ENCODE measurements at places on chromosomes 2 and 18.

DNA sequence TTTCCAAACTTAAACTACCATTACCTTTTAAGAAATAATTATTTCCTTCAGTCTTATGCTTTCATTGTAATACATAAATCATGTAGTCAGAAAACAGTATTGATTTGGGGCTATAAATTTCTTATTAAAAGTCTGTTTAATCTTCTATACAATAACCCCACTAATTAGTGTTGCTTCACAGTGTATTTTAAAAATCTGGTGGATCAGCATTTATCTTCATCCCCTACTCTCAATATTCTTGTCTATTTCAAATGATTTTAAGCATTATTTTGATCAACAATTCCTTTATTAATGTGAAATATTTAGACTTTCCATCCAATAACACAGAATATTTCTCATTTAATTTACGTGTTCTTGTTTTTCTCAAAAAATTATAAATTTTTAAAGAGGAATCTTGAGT lies 32.5 kb upstream of the SDC1 start:
- H3K4me3 ChIP-seq: no peak overlapping the region
- DNase-seq: no peak
- peaks cover 23% of the 10 kb centered on the region for H3K36me3 ChIP-seq
- H3K4me1 ChIP-seq: no peaks in the 10 kb centered on the region

DNA sequence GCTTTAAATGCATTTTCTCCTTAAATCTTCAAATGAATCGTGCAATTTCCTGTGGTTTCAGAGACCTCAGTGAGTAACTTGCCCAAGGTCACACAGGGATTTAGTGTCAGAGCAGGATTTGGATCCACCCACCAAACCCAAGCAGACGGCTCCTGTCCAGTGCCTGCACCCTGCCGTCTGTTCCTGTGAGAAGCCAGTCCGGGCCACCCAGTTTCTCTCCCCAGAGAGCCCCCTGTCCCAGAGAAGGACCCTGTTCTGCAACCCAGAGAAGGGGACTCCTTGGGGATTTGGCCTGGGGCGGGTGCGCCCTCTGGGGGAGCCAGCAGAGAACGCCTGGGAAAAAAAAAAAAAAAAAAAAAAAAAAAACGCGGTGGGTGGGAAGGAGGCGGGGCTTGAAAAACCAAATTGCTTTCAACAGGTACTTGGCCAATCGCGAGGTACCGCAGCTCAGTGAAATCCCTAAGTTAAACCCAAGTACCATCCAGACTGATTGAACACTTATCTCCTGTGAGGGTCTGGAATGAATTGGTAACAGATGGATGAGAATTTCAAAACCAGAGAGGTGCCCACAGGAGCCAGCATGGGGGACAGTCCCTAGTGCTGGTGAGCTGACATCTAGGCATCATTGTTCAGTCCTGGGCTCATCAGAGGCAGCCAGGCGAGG lies 30.9 kb upstream of the REEP1 start:
- peaks cover 4% of the 10 kb centered on the region for H3K27me3 ChIP-seq
- H3K36me3 ChIP-seq: no peaks in the 10 kb centered on the region
- peak; percentile 47 for DNase-seq

- H3K4me3 ChIP-seq: peak overlapping the region; percentile 81
- peaks cover 71% of the 10 kb centered on the region for H3K27me3 ChIP-seq
- H3K36me3 ChIP-seq: no peaks in the 10 kb centered on the region
These were observed 340 bp downstream of the SLC40A1 start for GRCh38 chr2:189580241-189580651.

- no peak overlapping the region for H3K4me3 ChIP-seq
- H3K27me3 ChIP-seq: no peaks in the 10 kb centered on the region
- peak overlapping the region; percentile 50 for H3K27ac ChIP-seq
- no peak for DNase-seq
- no peaks in the 10 kb centered on the region for H3K36me3 ChIP-seq
These were observed 52.4 kb downstream of the TNS1 start for GRCh38 chr2:217950401-217950871.

- no peaks in the 10 kb centered on the region for H3K27me3 ChIP-seq
- no peaks in the 10 kb centered on the region for H3K36me3 ChIP-seq
- H3K27ac ChIP-seq: no peak overlapping the region
- no peak overlapping the region for H3K4me3 ChIP-seq
- H3K4me1 ChIP-seq: peaks cover 35% of the 10 kb centered on the region
These were observed 12.1 kb downstream of the SPIRE1 start for GRCh38 chr18:12645751-12646203.

DNA sequence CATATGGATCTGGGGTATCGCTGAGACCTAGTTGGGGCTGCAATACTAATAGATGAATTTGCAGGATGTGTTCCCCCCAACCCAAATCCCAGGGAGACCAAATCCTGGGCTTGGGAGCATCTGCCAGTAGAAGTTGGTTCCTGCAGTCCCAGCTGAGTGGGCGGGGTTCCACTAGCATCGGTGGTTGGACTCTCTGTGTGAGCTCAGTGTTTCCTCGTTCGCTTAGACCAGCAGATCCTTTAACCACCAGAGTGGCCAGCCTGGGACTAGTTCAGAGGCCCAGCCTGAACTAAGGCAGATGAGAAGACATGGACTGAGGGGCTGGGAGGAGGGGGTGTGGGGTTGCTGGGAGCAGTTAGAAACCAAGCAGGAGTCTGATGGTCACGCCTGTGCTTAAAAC lies 40.7 kb downstream of the PCARE start:
- no peak for DNase-seq
- no peak overlapping the region for H3K27ac ChIP-seq
- no peaks in the 10 kb centered on the region for H3K27me3 ChIP-seq
- H3K36me3 ChIP-seq: no peaks in the 10 kb centered on the region
- H3K4me3 ChIP-seq: no peak overlapping the region

- DNase-seq: no peak
- H3K27ac ChIP-seq: no peak overlapping the region
- H3K4me3 ChIP-seq: no peak overlapping the region
- no peaks in the 10 kb centered on the region for H3K4me1 ChIP-seq
These were observed 199.2 kb downstream of the RAD51AP2 start for GRCh38 chr2:17319090-17319489.

DNA sequence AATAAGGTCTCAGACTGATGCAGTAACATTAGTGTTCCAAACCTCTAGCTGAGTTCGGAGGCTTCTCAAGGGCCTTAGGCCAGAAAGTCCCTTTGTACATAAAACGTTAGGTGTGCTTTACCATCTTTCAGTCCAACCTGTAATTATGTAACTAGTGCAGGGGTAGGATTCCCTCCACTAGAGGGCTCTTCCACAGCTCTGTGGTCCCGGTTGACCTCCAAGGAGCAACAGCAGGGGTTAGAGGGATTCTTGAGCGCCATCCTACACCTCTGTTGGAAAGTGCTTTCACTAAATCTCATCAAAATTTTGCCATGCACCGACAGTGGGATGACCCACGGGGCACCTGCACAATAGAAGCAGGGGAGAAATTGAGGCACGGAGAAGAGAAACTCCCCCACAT lies 155.8 kb upstream of the LRP1B start:
- no peak overlapping the region for H3K4me3 ChIP-seq
- H3K36me3 ChIP-seq: no peaks in the 10 kb centered on the region
- no peaks in the 10 kb centered on the region for H3K4me1 ChIP-seq
- no peaks in the 10 kb centered on the region for H3K27me3 ChIP-seq
- H3K27ac ChIP-seq: no peak overlapping the region

- H3K4me1 ChIP-seq: peaks cover 46% of the 10 kb centered on the region
- H3K36me3 ChIP-seq: peaks cover 27% of the 10 kb centered on the region
- H3K27ac ChIP-seq: no peak overlapping the region
- no peaks in the 10 kb centered on the region for H3K27me3 ChIP-seq
These were observed 2.3 kb downstream of the HJURP start for GRCh38 chr2:233852056-233852455.

- H3K36me3 ChIP-seq: no peaks in the 10 kb centered on the region
- no peaks in the 10 kb centered on the region for H3K27me3 ChIP-seq
- H3K4me3 ChIP-seq: no peak overlapping the region
- H3K4me1 ChIP-seq: peaks cover 30% of the 10 kb centered on the region
- DNase-seq: no peak
- no peak overlapping the region for H3K27ac ChIP-seq
These were observed 39.7 kb downstream of the HPCAL1 start for GRCh38 chr2:10342245-10342951.

DNA sequence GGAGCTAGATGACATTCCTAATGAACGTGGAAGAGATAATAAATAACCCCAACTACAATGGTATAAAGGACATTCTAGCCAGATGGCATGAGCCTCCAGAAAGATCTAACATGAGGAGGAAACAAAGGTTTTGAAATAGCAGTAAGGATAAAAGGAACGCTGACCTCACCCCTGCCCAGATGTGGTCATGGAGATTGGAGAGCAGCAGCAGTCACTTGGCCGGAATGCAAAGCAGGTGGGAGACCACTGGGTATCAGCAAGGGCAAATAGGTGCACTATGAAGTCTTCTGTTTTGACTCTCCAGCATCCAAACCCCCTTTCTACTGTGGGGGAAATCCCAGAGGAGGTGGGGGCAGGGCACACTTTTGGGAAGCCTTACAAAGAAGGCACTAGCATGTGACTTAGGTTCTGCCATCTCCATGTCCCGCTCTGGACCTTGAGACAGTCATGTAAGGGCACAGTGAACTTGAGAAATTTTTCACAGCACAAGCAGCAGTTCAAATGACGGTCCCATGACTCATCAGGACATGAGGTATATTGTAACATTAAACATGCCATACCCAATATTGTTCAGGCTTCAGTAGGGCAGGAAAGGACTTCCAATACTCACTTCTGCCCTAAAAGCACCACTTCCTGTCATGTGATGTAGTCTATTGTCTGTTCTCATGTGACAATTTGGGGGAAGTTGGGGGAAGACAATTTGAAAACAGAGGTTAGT lies 55.2 kb downstream of the METTL4 start:
- H3K27me3 ChIP-seq: no peaks in the 10 kb centered on the region
- H3K27ac ChIP-seq: no peak overlapping the region
- no peaks in the 10 kb centered on the region for H3K4me1 ChIP-seq
- no peak for DNase-seq

DNA sequence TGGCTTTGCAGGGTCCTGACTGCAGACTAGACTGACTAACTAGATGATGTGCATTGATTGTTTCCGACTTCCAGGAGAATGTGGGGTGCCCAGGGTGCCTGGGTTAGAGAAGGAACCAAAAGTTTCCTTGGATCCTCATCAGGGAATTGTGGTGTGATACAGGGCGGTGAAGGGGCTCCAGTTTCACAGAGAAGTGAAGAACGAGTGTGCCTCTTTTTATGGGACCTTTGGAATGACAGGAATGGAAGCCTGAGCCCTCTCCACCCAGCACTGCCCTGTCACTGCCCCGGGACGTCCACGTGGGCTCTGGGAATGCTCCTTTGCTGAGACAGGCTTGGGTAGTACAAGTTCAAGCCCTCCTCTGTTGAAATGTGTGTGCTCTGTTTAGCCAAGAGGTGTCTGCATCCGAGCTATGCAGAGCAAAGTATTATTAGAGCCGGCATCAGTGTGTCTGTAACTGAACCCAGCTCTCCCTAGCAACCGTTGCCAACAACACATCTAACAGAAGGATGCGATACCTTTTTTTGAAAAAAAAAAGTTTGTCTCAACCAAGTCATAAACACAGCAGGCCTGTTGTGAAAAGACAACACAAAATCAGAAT lies 183.6 kb downstream of the SMAD7 start:
- DNase-seq: no peak
- no peaks in the 10 kb centered on the region for H3K4me1 ChIP-seq
- no peak overlapping the region for H3K4me3 ChIP-seq
- H3K27me3 ChIP-seq: no peaks in the 10 kb centered on the region
- no peak overlapping the region for H3K27ac ChIP-seq

GRCh38 chr2:147026664-147027295 lies 818.0 kb upstream of the ACVR2A start:
- no peak overlapping the region for H3K27ac ChIP-seq
- peaks cover 4% of the 10 kb centered on the region for H3K36me3 ChIP-seq
- H3K4me3 ChIP-seq: no peak overlapping the region
- DNase-seq: no peak

- no peak for DNase-seq
- H3K27me3 ChIP-seq: no peaks in the 10 kb centered on the region
- H3K4me1 ChIP-seq: peaks cover 3% of the 10 kb centered on the region
- no peak overlapping the region for H3K27ac ChIP-seq
These were observed 369.4 kb downstream of the TXNL1 start for GRCh38 chr18:56268952-56269351.

GRCh38 chr2:15943378-15944280 lies 3.3 kb downstream of the MYCN start:
- H3K27me3 ChIP-seq: peaks cover 7% of the 10 kb centered on the region
- H3K36me3 ChIP-seq: peaks cover 47% of the 10 kb centered on the region
- peak; percentile 65 for DNase-seq
- peak overlapping the region; percentile 97 for H3K4me3 ChIP-seq
- H3K27ac ChIP-seq: peak overlapping the region; percentile 96

DNA sequence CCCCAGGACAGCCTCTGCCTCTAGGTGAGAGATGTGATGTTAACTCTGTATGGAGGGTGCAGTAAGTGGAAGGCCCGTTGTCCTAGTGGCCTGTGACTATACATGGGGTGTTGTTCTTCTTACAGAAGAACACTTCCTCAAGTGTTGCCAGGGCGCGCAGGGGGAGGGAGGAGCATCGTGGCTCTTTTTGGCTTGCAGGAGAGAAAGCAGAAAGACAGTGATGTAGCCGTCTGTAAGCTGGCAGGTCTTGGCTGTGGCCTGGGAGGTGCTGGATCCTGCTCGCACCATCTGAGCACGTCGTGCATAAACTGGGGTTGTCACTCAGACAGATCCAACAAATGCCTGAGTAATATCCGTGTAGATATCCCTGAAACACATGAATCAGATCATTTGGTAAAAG lies 44.3 kb downstream of the ZNF236 start:
- no peaks in the 10 kb centered on the region for H3K27me3 ChIP-seq
- H3K27ac ChIP-seq: peak overlapping the region; percentile 53
- H3K36me3 ChIP-seq: peaks cover 24% of the 10 kb centered on the region
- H3K4me3 ChIP-seq: no peak overlapping the region
- no peak for DNase-seq

GRCh38 chr2:23507267-23508065 lies 122.5 kb downstream of the KLHL29 start:
- DNase-seq: no peak
- H3K27ac ChIP-seq: no peak overlapping the region
- no peaks in the 10 kb centered on the region for H3K36me3 ChIP-seq
- no peak overlapping the region for H3K4me3 ChIP-seq

GRCh38 chr18:51039138-51040112 lies 9.4 kb downstream of the SMAD4 start:
- no peak overlapping the region for H3K4me3 ChIP-seq
- no peaks in the 10 kb centered on the region for H3K27me3 ChIP-seq
- H3K4me1 ChIP-seq: peaks cover 49% of the 10 kb centered on the region
- H3K27ac ChIP-seq: peak overlapping the region; percentile 46
- H3K36me3 ChIP-seq: peaks cover 5% of the 10 kb centered on the region
- no peak for DNase-seq

DNA sequence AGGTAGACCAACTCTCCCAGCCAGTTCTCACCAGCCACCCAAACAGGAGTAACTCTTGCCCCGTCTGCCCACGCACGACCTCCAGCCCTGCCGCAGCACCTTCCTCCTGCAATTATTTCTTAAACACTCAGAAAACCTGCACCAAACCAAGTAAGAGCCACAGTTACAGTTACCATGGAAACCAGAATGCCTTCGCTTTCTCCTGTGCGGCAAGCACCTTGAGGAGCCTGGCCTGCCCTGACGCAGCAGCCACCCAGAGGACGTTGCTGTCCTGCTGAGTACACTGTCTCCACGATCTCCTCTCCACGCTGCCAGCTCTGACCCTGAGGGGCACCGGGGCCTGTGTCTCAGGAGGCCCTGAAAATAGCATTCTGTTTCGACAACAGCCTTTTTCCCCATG lies 94.3 kb upstream of the SMIM21 start:
- no peaks in the 10 kb centered on the region for H3K27me3 ChIP-seq
- H3K4me3 ChIP-seq: no peak overlapping the region
- no peak overlapping the region for H3K27ac ChIP-seq
- DNase-seq: no peak

- H3K27ac ChIP-seq: no peak overlapping the region
- peaks cover 34% of the 10 kb centered on the region for H3K4me1 ChIP-seq
- no peaks in the 10 kb centered on the region for H3K27me3 ChIP-seq
- no peaks in the 10 kb centered on the region for H3K36me3 ChIP-seq
These were observed 56.4 kb downstream of the ZFP36L2 start for GRCh38 chr2:43169987-43170386.

Data from neural crest cell (in vitro differentiated cells).